Astrocyte of the cerebellum (primary cell): ENCODE measurements at places on chromosomes 2 and 18.

DNA sequence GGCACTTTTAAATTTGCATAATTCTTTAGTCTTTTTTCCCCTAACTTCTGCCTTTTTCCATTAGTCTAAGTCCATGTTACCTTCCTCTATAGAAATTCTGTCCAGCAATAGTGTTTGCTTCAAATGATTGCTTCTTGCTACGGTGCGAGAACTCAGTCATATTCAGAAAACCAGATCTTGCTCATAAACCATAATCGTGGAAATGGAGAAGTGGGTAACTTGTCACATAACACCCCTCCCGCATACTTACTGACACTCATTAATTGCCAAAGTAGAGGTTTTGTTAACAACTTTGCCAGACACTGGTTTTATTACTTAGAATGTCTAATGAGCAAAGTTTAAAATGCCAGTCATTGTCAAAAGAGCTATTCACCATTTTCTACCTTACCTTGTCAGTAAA lies 94.3 kb upstream of the TWSG1 start:
- no peak for DNase-seq

DNA sequence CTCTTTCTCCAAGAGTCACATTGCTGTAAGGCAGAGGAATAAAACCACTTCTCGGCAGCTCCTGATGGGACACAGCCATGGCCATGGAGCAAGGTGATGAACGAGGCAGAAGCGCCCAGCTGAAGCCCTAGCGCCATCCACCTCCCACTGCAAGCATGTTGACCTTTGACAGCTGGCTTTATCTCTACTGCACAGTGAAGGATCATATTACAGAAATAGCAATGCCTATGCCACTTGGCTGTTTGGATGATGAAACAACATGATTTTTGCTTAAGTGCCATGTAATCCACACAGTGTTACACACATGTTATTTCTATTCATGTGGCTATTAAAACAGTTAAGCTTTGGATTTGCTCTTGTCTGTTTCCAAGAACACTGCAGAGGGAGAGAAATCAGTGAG lies 167.7 kb downstream of the VAPA start:
- DNase-seq = no peak

DNA sequence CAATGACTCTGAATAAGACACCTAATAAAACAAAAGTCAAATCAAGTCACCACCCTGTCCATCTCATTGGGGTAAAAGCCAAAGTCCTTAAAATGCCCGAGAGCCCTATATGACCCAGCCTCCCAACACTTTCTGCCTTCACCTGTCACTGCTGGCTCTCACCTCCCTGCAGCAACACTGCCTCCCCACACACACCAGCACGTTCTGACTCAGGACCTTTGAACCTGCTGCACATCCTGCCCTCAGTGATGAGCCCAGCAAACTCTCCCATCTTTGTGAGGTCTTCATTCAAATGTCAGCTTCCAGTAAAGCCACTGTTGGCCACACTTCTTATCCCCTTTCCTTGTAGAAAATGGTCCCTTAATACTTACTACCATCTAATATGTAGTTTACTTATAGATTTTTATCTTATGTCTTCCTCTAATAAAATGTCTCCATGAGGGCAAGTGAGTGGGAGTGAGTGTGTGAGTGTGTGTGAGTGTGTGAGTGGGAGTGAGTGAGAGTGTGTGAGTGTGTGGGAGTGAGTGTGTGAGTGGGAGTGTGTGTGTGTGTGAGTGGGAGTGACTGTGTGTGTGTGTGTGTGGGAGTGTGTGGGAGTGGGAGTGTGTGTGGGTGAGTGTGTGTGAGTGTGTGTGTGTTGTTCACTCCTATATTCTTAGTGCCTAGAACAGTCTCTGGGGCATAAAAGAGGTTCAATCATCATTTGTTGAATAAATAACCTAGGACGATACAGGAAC lies 504.7 kb downstream of the EIPR1 start:
- DNase-seq = no peak

DNA sequence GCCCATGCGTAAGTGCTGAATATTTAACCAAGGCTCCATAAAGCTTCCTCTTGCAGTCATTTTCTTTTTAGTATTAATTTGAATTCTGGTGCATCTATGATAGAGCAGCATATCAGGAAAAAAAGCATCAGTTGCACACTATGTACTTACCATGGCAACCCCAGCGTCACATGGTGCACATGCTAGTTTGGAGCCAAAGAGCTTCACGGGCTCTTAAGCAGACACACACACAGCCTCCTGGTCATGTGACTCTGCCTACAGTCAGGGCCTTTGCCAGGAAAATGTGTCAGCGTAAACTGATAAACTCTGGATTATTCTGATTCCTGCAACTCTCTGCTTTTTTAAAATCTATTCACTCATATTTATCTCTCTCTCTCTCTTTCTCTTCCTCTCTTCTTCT lies 30.2 kb downstream of the NYAP2 start:
- peak; percentile 13 for DNase-seq

DNA sequence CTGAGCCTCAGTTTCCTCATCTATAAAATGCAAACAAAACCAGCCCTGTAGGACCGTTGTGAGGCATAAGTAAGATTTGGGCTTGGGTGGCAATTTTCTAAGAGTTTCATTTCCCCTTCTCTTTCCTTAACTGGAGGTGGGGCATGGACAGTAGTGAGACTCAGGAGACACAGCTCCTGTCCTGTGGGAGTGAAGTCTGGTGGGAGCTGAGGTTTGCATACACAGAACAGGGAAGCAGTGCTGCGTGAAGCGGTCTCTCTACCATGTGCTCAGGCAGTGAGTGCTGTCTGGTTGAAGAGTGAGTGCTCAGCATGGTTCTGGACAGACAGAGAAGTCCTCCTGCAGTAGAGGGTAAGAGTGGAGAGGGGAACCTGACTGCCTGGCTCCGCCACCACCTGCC lies 62.3 kb upstream of the MCFD2 start:
- no peak for DNase-seq

- DNase-seq = no peak
These were observed 263.3 kb downstream of the TFCP2L1 start for GRCh38 chr2:121021685-121022084.

GRCh38 chr2:111049792-111050640 lies 70.7 kb upstream of the BCL2L11 start:
- DNase-seq = no peak

DNA sequence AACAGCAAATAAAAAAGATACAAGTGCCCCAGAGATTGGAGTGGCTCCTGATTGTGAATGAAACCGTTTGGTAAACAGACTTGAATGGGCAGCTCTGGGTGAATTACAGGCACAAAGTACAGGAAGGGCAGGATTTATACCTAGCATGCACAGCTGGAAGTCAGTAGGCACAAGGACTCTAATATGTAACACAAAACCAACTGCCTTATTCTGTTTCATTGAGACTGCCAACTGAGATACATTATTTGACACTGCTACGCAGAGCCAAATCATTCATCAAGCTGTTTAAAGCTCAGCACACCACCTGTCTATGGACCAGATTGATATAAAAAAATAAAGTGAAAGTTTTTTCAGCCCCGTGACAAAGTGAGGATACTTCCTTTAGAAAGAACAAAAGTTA lies 541.2 kb downstream of the NUP35 start:
- DNase-seq = no peak

DNA sequence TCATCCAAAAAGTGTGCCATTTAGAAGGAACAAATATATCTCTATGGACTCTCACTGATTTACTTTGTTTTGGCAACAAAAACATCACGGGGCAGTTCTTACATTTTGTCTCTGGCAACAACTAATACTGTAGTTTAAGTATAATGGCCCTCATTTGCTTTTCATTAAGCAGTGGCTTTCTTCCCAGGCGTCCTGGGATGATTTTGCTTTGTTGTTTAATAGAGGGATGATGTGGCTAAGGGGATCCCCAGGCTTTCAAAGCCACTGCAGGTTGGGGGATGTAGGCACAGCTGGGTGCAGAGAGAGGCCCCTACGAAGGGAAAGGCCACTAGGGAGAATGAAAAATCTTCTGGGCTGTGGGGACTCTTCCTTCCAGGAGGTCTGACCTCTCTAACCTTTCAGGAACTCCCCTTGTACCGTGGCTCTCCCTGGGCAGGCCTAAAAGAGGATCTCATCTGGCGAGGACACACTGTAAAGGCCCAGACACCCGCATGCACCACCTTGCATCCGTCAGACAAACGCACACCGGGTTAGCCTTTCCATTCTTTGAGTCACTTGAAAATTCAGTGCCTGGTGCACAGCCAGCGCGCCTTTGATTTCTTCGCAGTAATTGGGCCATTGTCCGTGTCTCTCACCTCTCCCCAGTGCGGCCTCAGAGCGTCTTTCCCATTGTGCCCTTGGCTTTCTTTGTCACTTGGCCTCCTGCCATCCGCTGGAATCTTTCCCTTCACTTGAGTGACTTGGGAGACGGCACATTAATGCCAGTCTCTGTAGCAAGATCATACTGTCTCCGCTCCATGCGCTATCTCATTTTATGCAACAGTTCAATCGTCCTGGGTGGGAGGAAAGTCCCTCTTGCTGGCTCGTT lies 40.3 kb upstream of the AFF3 start:
- peak; percentile 26 for DNase-seq

- DNase-seq = peak; percentile 86
These were observed 1456.1 kb upstream of the ACVR2A start for GRCh38 chr2:146388757-146389156.

GRCh38 chr2:172106108-172106961 lies 3.6 kb upstream of the DLX2 start:
- DNase-seq = no peak

DNA sequence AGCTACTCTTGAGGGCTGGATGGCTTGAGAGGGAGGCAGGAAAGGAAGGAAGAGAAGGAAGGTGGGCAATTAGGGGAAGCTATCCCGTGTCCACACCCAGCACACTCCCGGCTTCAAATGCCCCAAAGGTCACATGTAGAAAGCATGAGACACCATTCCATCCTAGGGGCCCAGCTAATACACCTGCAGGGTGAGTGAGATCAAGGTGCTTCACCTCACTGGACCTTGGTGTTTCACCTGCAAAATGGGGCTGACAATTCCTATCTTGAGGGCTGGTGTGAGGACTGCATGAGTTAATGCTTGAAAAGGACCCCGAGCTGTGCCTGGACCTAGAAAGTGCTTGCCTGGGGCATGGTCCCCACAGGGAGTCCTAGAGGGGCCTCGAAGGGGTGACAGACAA lies 50.8 kb upstream of the SMAD7 start:
- DNase-seq = no peak

DNA sequence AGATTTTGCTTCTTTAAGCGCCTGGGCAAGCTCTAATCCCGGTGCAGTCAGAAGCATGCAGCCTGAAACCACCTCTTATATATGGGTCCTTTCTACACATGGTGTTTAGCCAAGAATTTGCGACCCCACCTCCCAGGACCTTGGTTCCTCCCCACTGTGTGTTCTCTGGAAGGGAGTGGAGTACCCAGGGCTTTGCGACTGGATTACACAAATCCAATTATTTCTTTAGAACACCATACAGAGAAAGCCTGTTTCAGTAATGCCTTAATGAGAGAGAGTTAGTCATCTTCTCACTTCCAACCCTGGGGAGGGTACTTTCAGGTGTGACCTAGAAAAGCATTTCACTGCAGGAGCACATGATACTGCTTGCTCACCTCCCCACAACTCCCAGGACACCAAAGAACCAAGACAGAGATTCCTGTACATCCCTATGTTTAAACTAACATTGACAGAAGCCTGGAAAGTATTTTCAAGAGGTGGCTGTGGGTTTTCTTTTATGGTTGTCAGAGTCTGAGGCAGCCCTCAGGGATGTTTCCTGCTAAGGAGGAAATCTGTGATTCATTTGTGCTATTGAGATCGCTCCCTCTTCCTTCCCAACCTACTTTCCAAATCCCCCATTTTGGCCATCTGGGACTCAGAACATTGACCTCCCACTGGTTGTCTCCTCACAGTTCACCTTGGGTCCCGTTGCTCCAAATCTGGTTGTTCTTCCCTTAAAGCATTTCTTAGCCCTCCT lies at the start of gene CAPN14:
CAPN14 (minus strand) TSS at position 51 of the 736 bp plus-strand sequence. CDS start 12,068 bp downstream, outside the sequence.
- no peak for DNase-seq

DNA sequence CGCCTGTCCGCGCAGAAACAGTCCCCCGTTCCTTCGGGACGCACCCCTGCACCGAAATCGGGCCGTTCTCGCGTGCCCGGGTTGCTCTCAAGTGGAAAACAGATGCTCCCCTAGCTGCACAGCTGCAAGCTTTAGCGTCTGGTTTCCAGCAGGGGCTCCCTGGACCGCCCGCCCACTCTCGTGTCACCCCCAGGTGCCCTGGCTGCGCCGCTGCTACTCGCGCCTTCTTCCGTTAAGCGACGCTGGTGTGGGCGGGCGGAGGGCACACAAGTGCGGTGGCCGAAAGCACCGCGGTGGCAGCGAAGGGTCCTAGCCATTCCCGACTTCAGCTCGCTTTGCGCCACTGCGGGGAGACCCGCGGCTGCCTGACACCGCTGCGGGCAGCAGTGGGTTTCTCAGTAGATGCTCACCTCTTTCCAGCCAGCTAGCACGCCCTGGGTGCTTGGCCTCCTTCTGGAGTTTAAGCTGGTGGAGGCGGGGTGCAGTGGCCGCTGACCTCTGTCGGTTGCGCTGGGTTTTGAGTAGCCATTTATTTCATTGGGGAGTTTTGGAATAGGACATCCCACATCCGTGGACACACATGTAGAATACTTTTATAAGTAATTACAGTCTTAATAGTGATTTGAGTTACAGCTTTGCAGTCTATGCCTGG lies 806 bp downstream of the ZNF407 start:
- no peak for DNase-seq
